ENCODE measurements at places on chromosomes 1 and 21.

- no peak for DNase-seq
These were observed 15.9 kb upstream of the EPB41 start for GRCh38 chr1:28898405-28898881.

DNA sequence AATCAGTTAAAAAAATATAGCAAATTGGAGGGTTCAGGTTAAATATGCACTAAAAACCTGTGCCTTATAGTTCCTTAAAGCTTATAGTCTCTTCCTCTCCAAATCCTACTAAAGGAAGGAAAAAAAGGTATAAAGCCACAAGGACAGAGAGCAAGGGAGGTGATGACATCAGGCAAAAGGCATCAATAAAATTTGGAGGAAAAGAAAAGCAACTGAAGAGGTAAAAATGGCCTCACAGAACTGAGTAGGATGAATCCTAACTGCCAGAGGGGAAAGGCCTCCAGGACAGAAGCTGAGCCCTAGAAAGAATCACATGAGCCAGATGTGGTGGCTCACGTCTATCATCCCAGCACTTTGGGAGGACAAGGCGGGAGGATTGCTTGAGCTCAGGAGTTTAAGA, 8.1 kb downstream of the CCSAP start:
- DNase-seq: no peak

DNA sequence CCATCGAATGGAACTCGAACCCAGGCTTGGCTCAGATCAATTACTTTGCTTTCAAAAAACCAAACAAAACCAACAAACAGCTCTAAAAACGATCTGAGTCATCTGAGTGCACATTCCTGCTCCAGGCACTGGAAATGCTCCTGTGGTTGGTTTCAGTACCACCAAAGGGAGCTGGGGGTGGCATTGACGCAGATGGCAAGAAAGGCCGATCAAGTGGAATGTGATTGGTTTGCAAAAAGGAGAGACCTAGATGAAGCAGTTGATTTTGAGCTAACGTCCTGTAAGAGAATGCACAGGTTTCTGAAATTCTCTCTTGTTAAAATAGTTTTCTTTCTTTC, 39.5 kb downstream of the PIK3CD start:
- no peak for DNase-seq

DNA sequence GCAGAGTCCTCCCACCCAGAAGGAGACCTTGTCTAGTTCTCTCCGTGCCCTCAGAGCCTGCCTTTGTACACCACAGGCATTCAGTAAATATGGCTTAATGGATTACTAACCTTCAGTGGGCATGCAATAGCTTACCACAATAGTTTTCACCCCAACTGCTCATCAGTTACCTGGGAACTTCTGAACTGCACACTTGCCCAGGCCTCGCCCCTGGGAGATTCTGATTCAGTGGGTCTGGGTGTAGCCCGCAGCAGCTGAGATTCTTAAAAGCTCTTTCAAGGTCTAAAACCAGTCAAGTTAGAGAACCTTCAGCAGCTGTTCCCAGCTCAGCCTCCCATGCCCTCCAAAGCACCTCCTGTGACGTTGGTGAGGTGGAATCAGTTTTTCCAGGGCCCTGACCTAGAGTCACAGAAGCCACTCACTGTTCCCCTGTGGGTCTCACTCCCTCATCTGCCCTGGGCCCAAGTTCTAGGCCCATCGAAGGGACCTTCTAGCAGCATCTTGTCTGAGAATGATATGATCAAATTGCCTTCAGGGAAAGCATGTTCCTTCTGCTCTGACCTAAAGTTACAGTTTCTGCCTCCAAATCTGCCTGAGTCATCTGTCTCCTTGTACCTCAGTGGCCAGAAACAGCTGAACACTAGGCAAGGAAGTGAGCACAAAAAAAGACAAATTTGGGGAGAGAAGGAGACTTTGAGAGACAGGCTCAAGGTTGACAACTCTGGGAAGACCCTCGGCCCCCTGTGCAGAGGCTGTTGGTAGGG, 10.8 kb downstream of the ASAP3 start:
- no peak for DNase-seq

- DNase-seq: no peak
These were observed 46.8 kb upstream of the EDEM3 start for GRCh38 chr1:184801503-184801902.

DNA sequence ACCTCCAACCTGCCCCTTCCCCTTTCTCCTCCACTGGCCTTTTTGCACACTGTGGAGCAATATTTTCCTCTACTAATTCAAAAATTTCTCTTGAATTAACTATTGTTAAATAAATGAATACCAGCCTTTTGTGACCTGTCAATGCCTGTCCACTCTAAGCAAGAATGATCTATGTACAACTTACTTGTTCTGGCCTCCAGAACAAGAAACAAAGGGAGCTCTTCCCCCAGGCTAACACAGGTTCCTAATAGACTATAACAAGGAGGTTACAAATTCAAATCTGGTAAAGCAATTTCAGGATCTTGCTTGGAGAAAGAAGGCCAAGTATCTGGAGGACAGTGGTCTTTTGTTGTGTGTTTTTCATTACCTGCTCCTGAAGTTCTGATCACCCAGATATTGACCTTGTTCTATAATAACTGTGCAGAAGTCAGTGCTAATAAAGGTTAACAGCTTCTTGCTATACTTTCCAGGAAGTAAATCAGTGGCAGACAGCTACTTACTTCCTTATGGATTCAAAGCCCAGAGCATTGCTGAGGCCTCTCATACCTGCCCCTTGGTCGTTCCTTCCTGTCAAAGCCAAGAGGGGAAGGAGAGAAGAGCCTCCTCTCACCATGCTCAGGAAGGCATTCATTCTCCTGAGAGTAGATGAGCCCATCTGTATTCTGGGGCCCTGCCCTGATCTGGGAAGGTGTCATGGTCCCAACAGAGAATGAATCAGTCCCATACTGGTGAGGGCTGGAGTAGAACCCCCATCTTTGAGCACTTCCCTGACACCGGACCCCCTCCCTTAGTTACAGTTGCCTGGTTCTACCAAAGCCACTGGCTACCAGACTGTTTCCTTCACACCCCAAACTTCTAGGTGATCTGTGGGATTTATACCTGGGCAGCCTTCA, 56.8 kb downstream of the DESI2 start:
- DNase-seq: no peak

DNA sequence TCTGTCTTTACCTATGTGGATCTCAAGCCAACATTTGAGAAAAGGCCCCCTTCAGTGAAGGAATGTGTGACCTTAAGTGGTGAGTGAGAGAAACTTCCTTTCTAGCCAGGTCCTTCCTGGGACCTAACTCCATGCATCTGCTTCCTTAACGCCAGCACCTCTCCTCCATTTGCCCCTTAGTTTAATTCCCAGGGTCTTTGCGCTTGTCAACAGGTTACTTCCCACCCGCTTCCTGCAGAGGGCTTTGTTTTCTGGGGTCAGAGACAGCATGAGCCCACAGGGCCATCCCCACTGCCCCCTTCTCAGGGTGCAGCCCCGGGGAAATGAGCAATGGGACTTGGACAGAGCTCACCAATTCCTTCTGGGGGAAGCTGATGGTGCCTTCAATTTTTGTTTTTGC, 54.8 kb downstream of the EVA1C start:
- DNase-seq: no peak

DNA sequence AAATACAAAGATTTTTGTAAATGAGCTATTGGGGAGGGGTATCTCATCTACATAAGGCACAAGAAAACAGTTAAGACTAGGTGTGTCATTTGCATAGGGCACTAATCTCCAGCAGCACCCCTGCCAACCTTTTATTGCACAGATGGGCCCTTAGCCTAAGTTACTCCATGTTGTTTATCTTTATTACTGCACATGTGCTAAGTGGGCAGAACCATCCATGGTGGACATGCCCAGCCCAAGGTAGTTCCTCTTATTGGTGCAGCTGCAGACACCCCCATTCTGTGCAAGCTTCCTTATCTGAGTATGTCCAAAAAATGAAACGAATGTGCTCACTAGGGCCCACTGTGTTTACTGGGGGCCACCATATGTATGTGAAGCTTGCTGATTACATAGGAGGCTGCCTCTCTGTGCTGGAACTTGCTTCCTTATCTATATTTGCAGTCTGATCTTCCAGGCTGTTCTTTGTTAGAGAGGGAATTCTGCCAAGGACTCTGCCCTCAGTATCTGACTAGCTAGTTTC, 77.3 kb upstream of the NEK7 start:
- DNase-seq: no peak

DNA sequence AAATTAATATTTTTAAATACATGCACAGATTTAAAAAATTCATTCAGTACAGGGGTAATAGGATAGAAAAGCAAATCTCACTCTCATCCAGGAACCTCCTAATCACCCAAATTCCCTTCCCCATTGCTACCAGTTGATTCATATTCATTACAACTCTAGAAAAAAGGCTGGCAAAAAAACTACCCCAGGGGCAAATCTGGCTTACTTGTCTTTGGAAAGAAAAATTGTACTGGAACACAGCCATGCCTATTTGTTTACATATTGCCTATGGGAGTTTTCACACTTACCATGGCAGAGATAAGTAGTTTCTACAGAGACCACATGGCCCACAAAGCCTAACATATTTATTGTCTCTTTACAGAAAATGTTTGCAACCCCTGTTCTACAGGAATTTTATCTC, 8.9 kb upstream of the RBM34 start:
- no peak for DNase-seq

DNA sequence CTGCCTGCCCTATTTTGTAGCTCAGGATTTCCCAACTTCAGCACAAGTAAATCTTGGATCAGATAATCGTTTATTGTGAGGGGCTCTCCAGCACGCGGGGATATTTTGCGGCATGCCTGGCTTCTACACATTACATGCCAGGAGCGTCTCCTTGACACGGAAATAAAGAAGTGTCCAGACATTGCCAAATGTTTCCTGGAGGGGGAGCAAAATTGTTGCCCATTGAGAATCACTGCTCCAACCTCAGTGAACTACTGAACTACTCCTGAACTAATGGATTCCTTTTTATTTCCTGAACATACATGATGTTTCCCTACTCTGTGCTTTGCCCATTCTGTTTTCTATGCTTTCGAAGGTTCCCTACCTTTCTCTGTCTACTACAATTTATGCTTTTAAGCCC, 1359.1 kb upstream of the ADGRL2 start:
- DNase-seq: no peak

GRCh38 chr1:119885903-119886783, 10.2 kb downstream of the ADAM30 start:
- peak; percentile 23 for DNase-seq

GRCh38 chr1:194289569-194290266, 1103.3 kb upstream of the B3GALT2 start:
- DNase-seq: no peak

DNA sequence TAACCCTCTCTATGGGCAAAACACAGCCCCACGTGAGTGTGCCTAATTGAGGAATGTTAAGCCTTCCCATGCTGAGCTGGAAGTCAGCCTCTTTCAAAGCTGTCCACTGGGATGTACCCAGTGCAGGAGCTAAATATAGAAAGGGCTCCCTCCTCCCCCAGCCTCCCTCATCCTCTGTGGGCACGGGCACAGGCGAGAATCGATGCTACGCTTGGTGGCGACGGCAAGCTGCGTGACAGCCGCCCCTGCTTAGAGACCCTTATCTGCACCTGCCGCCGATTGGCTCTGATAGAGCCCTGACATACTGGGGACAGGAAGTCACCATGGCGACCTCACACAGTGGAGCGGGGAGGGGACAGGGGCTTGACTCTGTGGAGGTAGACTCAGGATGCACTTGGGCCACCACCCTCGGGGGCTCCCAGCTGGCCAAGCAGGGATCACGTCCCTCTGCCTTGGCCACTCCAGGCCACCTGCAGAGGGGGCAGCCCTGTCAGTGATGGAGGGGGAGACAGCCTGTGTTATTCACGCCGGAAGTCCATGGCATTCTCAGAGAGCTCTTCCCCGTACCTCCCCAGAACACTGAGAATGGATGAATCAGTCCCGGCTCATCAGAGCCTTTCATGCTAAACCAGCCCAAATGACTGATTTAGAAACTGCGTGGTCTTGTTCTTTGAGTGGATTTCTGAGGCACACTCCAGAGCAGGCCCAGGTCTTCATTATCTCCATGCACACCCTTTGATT, 84.8 kb downstream of the KCND3 start:
- DNase-seq: peak; percentile 89

DNA sequence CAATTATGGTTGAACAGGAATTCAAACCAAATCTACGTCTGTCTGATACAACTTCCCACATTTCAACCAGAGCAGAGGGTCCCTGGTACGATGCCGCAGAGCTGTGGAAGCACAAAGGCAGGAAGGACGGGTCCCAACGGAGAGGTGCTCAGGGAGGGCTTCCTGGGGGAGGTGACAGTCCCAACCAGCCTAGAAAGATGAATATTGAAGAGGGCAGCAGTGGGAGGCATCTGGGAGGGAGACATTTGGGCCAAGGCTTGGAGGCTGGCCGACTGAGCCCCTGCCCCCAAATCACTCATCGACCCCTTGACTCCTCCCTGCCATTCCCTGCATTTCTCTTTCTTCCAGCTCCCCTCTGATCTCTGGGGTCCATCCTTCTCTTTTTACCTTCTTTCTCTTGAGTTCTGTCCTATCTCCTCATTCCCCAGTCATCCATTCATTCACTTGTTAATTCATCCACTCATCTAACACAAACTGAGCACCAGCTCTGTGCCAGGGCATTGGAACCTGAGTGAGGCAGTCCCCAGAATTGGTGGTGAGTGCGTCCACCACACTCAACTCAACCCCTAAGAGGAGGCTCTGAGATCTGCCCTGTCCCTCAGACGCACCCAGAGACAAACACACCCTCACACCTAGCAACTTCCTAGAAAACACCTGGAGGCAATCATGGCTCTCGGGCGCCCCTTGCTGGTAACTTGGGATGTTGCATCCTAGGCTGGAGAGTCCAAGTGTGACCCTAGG, 13.2 kb upstream of the CELA3B start:
- DNase-seq: peak; percentile 68

GRCh38 chr1:38013227-38013622, 691 bp downstream of the UTP11 start:
- no peak for DNase-seq

- peak; percentile 91 for DNase-seq
These were observed 739 bp downstream of the SMG5 start for GRCh38 chr1:156281693-156282478.

DNA sequence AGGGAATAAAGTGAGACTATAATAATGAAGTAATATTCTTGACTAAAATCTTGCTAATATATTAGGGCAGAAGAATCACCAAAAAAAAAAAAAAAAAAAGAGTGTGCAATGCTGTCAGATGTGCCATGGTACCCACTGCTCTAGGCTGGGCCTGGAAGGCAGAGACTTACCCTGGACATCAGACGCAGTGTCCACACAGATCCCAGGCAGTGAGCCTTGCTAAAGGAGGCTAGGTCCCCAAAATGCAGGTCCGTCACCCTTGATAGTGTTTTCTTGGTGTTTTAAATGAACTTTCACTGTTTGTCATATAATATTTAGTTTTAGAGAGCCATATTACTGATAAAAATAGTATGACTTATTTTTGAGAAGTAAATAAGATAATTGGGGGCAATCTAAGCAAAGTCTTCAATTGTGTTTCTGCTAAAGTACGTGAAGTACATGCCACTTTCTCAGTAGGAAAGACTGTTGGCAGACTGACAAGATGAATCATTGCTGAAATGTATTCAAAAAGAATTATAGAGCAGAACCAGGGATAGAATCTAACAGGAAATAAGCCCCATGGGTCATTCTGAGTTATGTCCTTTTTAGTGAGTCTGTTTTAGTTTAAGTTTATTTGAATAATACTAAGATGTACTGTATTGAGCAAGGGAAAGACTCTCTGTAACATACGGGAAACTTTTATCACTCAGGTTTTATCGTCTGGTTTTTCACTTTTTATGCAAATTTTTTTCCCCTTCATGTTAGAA, 74.6 kb upstream of the PDC start:
- DNase-seq: no peak

GRCh38 chr1:234222561-234223280, 150.5 kb upstream of the COA6 start:
- DNase-seq: no peak

Measured in NCI-H345 (cell line).